ENCODE measurements at places on chromosomes 7 and 10.

- H3K27me3 ChIP-seq = no peaks in the 10 kb centered on the region
- no peaks in the 10 kb centered on the region for H3K36me3 ChIP-seq
- no peaks in the 10 kb centered on the region for H3K4me1 ChIP-seq
- H3K27ac ChIP-seq = no peak overlapping the region
- peak; percentile 2 for DNase-seq
These were observed 1128.7 kb downstream of the CNTNAP2 start for GRCh38 chr7:147245274-147245673.

DNA sequence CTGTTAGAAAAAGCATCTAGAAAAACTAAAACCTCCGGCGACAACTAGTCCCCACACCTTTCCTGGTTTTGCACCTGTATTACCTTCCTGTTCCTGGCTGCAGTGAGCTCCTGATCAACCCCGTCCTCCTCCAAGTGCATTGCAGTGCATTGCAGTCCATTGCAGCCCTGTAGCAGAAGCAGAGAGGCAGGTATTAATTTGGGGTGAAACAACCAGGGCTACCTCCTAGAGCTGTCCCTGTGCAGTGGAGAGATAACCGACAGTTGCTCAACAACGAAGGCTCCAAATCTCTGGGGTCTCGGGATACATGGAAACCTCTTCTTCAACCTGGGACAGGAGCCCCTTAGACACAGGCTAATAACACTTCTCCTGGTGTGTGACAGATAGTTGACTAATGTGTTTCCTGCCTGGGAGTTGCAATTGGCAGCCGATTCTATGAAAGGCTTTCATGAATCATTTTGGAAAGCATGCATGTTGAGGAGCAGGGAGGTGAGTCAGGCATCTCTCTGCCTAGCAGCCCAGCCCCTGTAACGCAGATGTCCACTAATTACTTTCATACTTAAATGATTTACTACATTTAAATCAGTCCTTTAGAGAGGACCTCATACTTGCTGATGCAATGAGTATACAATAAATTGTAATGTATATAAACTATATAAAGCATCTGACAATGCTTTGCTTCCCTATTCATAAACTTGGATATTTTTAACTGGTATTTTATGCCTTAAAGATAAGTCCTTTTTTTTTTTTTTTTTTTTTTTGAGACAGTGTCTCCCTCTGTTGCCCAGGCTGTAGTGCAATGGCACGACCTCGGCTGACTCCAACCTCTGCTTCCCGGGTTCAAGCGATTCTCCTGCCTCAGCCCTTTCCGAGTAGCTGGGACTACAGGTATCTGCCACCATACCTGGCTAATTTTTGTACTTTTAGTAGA is 59.0 kb downstream of the PRR15 start:
- no peaks in the 10 kb centered on the region for H3K27me3 ChIP-seq
- no peak for DNase-seq
- H3K4me3 ChIP-seq = no peak overlapping the region
- no peak overlapping the region for H3K27ac ChIP-seq
- H3K4me1 ChIP-seq = no peaks in the 10 kb centered on the region
- no peaks in the 10 kb centered on the region for H3K36me3 ChIP-seq

DNA sequence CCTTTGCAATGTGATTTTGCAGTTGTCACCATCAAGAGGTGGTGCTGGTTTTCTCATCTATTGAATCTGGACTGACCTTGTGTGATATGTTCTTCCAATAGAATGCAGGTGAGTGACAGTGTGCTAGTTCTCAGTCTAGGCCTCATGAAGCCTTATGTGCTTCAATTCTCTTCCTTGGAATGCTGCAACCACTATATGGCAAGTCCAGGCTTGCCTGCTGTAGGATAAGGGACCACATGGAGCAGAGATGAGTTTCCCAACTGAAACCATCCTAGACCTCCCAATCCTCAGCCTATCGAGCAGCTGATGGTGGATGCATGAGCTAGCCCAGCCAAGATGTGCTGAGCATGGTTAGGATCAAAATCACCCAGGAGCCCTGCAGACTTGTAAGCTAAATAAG is 32.6 kb upstream of the ARHGAP21 start:
- no peaks in the 10 kb centered on the region for H3K4me1 ChIP-seq
- H3K36me3 ChIP-seq = no peaks in the 10 kb centered on the region
- no peak overlapping the region for H3K4me3 ChIP-seq
- no peak for DNase-seq
- no peaks in the 10 kb centered on the region for H3K27me3 ChIP-seq
- H3K27ac ChIP-seq = no peak overlapping the region

GRCh38 chr7:126495001-126495400 is 757.7 kb downstream of the GRM8 start:
- H3K4me1 ChIP-seq = no peaks in the 10 kb centered on the region
- no peak for DNase-seq
- no peaks in the 10 kb centered on the region for H3K27me3 ChIP-seq
- no peaks in the 10 kb centered on the region for H3K36me3 ChIP-seq
- H3K27ac ChIP-seq = no peak overlapping the region
